ENCODE measurements at places on chromosomes 5 and 9.

DNA sequence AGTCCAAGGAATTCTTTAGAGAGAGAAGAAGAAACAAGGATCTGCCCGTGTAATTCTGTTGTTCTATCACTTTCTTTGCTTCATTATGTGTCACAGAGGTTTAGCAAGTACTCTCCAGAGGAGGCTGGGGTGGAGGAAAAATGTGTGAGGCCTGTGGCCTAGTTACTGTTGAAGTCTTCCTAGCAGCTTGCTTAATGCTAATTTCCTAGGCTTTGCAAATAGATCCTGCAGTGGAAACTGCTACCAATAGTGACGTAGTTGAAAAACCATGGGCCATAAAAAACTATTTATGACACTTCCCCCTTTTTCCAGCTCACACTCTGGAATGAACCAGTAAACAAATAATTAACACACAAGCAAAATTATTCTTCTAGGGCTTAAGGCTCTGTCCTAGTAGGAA is 27.0 kb upstream of the C9orf72 start:
- no peak for DNase-seq

- no peak for DNase-seq
Observed at GRCh38 chr5:2865856-2866255, 114.4 kb upstream of the IRX2 start.

GRCh38 chr5:154498591-154498990 is 20.6 kb upstream of the HAND1 start:
- DNase-seq, result no peak

DNA sequence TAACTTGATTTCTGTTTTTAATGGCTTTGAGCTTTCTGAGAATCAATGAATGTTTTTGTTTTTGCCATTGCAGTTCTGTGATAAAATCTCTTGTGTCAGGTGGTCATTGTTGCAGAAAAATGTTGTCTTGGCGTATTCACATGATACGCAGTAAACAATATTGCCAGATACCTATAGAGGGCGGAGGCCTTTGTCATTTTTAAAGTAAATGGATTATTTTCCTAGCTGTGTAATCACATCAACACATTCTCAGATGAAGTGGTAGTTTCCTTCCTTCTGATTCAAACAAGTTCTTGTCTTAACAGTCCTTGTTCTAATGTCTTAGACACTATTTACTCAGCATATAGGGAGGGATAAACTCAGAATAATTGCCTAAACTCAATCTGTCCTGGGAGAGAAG is 109.9 kb upstream of the DAB2 start:
- DNase-seq, result no peak

- no peak for DNase-seq
Observed at GRCh38 chr9:130549093-130549735, 30.2 kb upstream of the FUBP3 start.

DNA sequence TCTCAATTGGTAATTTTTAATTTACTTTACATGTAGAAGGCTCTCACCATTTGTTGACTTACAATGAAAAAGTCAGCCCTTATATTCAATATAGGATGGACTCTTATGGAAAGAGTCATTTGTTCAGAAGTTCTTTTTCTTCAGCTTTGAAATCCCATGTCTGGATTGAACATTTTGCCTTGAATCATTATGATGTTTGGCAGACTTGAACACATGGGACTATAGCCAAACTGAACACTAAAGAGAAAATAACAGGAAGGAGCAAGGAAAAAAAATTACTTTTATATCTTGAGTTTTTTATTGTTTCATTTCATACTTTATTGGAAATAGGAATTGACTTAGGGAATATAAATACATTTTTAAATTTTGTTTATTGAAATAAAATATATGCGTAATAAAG is 1503.0 kb downstream of the EFNA5 start:
- DNase-seq, result no peak

Measured in activated naive CD4-positive, alpha-beta T cell (primary cell).